ENCODE measurements at places on chromosomes 5 and 9.
A peak's percentile ranks its signal among the peaks of the same experiment; 100 is the strongest.

DNA sequence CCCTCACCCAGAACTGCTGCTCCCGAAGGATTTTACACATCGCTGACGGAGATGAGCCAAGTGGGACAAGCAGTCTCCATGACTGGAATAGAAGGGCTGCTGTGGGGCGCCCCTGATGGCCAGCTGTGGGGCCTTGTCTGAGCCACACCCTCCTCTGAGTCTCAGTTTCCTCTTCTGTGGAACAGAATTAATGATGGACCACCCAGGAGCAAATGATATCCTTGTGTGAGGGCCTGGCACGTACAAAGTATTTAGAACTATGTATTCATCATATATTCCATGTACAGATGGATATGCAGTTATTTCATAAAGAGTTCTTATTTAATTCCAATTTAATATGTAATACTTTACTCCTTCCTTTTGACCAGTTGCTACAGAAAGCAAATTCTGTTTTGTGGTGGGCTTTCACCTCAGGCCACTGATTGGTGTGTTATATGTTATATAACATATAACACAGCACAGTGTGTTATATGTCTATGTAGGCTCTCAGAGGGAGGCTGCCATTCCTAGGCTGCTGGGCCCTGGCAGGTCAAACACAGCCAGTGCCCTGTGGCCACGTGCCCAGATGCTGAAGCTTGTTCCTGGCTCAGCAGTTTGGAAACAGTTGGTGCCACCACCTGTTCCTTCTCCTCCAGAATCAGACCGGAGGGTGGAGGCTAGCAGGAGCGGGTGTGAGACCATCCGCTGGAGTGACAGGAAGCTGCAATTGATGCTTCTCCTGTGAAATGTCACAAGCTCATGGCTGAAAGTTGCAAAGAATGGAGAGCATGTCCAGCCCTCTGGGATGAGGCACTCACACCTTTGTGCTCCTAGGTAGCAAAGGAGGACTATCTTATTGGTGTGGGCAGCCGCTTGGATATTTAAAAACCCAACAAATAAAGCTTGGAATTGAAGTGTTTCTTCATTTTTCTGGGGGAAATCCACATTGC is 4.4 kb upstream of the FGD3 start:
- no peak for DNase-seq

DNA sequence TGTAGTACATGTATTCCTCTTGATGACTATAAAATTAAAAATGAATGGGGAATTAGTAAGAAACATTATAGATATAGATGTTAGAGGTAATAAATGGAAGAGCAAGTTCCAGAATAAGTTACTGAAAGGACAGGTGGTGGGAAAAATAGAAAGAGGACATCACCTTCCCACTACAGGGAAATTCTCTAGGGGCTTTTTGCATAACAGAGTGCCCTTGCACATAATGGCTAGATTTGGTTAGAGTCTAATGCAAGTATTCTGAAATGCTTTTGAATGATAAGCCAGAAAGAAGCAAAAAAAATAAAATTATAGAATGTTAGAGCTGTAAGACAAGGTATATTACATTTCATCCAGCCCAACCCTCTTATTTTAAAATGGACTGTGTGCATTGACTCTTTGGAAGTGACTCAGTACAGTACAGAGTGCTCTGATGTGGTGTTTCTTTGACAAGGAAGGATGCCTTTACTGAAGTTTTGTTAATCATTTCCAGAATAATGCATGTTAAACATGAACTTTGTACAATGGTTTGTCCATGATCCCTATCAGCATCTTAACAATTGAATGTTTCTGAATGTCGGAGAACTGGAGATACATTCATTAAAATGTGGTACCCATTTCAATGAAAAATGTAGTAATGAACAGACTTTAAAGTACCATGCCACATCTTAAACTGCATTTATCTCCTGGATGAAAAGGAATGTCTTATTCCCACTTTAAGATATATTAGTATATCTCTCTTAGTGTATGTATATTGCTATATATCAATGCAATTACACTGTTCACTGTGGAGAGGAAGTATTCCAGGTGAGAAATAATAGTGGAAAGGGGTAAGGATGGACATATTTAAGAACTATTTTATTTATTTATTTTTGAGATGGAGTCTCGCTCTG is 391.1 kb downstream of the ADGRV1 start:
- DNase-seq, result no peak

- DNase-seq, result no peak
These were observed 305.0 kb upstream of the PIK3R1 start for GRCh38 chr5:67910546-67910945.

DNA sequence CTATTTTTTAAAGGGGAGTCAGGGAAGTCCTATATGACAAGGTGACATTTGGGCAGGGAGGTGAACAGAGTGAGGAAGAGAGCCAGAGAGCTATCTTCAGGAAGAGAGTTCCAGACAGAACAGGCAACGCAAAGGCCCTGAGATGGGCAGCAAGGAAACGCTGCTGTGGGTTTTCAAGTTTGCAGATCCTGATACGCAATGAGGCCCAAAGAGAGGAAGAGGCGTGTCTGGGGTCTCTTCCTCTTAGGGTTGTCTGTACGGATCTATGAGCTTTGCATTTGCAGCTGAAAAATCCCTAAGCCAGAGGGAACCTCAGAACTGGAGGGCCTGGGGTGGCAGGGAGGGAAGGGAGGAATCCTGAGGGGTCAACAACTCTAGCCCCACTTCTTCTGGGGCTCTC is 13.6 kb downstream of the FAT2 start:
- DNase-seq, result no peak

DNA sequence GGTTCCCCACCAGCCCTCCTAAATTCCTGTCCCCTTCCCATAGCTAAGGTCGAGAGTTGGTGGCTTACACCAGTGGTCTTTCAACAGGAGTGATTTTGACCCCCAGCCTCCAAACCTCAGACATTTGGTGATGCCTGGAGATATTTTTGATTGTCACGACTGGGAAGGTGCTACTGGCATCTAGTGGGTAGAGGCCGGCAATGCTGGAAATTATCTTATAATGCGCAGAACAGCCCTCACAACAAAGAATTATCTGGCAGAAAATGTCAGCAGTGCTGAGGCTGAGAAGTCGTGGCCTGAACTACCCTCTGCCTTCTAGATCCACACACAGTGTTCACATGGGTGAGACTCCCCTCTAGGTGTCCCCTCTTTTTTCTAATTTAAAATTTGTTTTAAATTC is 69.6 kb downstream of the IL31RA start:
- DNase-seq, result no peak

DNA sequence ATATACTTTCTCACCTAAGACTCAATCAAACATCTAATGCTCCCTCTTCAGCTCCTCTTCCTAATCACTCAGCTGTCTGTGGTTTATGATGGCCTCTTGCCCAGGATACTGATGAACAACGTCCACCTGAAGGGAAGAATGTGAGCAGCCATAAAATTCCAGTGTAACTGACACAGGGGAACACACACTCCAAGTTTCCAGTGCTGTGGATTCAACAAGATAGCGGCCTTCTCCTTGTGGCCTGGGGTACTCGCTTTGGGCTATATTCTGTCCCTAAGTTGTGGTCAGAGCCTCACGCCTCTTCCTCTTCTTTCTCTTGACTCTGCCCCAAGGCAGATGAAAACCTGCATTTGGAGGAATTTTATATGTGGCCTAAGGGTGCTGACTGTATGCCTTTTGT is 11.7 kb downstream of the B4GALT1 start:
- DNase-seq, result no peak

DNA sequence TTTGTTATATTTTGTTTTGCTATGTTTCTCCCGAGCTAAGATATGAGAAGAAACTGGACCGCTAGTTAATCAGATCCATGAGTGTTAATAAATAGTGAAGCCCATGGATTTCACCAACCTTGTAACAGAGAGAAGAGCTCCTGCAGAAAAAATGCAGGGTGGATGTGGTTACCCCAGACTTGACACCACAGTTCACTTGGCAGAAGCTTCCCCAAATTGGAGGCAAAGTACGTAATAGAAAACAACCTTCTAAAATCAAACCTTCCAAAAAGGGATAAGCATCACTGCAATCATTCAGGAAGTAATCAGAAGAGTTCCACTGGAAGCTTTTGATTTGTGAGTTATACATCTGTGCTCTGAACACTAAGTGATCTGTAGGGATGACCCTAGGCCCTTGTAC is 267.5 kb downstream of the ACTL7B start:
- no peak for DNase-seq

DNA sequence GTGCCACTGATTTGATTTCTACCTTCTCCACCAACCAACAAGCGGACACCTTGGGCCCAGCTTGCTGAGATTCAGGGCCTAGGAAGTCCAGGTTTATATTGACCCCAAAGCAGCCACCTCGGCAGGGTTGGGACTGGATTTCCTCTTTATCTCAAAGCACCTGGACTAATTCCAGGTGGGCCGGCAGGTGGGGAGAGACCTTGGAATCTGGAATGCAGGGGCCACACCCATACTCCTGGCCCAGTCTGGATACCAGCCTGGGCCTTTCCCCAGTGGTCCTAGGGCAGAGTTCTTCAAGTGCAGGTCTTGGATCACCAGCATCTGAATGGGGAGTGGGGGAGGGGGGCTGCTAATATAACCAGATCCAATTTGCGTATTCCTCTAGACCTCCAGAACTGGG is 93.1 kb downstream of the PCDH1 start:
- no peak for DNase-seq

GRCh38 chr5:137581776-137582175 is 82.7 kb upstream of the SPOCK1 start:
- DNase-seq, result no peak

DNA sequence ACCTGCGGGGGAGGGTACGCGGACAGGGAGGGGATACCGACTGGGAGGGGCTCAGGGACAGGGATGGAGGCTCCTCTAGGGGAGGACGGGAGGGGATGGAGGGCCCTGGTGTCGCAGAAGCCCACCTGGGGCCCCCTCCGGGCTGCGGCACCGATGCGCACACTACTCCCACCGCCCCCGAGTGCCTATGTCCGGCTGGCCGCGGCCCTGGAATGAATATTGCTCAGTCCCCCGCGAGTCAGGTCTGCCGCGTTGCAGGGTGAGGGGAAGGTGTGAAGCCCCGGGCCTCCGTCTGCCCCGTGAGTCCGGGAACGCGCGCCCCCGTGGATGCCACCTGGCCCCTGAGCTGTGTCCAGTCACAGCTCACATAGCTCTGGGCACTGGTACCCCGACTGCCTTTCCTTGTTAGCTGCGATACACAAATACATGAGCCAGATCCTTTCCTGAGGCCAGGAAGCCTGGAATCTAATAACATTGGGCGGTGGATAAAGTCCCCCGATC is 44.5 kb upstream of the PRSS3 start:
- no peak for DNase-seq

DNA sequence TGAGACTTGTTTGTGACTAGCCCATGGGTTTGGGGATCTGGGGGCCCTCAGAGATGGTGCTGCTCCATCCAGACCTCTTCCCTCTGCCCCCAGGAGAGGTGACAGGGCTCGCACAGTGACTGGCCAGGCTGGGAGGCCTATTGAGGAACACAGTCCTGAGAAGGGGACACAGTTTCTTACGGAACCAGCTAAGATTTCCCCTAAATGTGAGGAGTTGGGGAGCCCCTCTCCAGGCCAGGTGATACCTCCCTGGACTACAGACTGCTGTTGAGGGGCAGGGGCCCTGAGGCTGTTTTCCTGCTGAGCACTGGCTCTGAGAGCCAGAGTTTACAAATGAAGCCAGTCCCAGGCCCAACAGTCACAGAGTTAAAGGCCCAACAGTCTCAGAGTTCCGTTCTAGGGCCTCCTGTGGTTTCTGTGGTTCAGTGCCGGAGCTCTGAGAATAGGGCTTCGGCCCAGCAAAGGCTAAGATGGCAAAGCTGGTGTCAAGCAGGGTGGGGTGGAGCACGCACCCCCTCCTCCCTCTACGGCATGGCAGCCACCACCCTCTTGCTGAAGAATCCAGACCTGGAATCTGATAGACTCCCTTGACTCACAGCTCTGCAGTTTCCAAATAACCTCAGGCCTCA is 1.1 kb upstream of the SEMA4D start:
- DNase-seq, result no peak

GRCh38 chr9:124054582-124055227 is 43.1 kb downstream of the LHX2 start:
- peak; percentile 58 for DNase-seq

GRCh38 chr5:145478651-145479050 is 356.5 kb downstream of the PRELID2 start:
- DNase-seq, result no peak

DNA sequence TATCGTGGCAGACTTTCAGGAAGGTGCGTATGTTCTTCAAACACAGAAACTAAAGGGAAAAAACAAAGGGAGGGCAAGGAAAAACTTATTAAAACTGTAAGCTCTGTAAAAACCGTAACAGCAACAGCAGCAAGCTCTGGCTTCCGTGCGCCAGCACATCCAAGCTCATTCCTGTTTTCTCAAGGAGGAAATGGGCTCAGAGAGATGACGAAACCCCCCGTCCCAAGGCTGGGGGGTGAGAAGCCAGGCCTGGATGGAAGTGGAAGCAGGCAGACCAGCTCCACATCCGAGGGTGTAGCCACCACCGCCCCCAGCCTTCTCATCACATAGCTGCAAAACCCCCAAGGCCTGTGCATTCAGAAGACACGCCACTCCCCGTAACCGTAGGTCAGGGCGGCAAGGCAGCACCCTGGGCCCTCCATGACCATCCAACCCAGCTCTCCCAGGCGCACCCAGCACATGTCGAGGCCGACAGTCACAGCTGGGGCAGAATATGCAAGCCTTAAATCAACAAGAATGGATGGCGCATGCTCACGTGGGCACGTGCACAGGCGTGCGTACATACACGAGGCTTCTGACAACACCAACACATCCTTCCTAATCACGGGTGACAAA is 52.8 kb downstream of the VAV2 start:
- no peak for DNase-seq

DNA sequence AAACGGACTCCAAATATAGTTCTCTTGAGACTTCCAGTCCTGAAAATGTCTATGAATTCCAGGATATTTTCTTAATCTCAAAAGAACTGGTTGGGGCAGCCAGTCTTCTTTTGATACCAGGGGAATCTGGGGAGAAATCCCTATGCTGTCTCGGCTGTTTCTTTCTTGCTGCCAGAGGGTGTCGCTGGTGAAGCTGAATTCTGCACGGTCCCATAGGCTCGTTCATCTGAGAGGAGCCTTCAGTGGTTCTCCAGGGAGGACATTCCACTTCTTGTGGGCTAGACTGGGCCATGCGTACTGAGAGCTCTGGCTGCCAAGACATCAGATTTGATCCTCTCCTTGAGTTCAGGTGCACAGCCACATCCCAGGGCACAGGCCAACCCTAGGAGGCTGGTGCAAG is 155.0 kb upstream of the CLINT1 start:
- peak; percentile 88 for DNase-seq

DNA sequence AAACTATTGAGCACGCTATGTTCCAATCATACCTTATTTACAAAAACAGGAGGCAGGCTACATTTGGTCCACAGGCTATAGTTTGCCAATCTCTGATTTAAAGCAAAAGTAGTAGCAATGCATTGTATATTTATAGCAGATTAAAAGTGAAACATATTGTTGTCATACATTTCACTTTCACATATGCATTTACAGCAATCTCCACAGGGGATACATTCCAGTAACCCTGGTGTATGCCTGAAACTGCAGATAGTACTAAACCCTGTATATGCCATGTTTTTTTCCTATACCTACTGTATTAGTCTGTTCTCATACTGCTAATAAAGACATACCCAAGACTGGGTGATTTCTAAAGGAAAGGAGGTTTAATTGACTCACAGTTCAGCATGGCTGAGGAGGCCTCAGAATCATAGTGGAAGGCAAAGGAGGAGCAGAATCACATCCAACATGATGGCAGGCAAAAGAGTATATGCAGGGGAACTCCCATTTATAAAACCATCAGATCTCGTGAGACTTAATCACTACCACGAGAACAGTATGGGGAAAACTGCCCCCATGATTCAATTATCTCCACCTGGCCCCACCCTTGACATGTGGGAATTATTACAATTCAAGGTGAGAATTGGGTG is 5.9 kb upstream of the CSF1R start:
- DNase-seq, result no peak

- no peak for DNase-seq
These were observed 28.0 kb upstream of the SLC28A3 start for GRCh38 chr9:84368601-84369000.
